NCI-H748 treated with DMSO at 0.1 percent for 48 hours (cell line): ENCODE measurements at places on chromosomes 7 and 10.

DNA sequence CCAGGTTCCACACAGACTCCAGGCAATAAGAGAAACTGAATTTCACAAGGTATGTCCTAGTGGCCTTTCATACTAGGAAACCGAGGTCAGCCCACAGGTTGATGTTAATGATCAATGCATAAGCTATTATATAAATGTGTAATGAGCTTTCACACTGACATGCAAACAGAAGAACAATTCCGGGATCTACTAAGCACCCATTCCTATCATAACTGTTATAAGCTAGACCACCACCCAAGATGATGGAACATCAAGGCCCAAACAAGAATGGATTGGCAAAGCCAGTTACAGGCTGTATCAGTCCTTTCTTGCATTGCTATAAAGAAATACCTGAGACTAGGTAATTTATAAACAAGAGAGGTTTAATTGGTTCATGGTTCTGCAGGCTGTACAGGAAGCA lies 15.2 kb downstream of the SORBS1 start:
- DNase-seq = no peak

DNA sequence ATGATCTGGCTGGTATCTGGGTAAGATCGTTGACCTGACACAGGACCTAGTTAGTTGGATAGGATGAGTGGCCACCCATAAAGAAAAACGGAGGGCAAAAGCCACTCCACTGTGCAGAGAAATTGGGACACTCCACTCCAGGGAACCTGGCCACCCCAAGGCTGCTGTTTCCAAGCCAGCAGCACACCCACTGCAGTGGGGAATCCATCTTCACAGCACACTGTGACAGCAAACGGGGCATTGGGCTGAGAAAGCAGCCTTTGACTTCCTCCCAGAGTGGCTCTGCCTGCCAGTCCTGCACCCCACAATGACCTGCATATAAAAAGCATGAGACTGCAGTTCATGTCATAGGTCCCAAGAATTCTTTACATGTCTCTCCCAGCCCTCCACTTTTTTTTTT lies 52.9 kb downstream of the MTPN start:
- DNase-seq = no peak

DNA sequence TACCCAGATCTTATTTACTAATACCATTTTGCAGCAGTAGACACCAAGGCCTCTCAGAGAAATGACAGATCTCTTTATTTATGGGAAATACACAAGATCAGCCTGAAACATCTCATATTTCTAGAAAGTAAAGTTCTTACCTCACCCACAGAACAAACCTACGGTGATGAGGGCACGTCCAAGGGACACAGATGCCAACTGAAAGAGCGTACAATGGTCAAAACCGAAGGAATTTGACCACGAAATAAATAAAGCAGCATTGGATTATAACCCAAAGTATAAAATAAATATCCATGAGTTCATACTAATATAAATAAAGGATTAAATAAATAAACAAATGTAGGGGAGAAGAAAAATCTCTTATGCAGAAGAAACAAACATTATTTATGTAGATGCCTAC lies 747.0 kb downstream of the TNS3 start:
- no peak for DNase-seq

DNA sequence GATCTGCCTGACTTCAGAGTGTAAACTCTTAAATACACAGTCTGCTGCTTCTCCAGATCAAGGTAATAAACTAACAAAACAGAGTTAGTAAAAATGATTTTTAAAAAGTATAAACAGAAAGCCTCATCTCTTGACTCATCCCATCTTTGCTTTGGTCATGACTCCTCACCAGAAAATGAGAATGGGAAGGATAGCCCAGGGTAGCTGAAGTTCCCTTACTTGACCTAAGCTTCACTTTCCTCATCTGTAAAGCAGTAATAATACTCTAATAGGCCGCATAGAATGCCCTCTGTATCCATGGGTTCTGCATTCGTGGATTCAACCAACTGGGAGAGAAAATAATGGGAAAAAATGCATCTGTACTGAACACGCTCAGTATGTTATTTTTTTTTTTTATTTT lies 11.3 kb upstream of the SLC25A28 start:
- DNase-seq = no peak

GRCh38 chr7:94998266-94999068 lies 91.1 kb downstream of the PPP1R9A start:
- DNase-seq = no peak

GRCh38 chr7:111212857-111213523 lies 122.1 kb downstream of the LRRN3 start:
- DNase-seq = no peak

DNA sequence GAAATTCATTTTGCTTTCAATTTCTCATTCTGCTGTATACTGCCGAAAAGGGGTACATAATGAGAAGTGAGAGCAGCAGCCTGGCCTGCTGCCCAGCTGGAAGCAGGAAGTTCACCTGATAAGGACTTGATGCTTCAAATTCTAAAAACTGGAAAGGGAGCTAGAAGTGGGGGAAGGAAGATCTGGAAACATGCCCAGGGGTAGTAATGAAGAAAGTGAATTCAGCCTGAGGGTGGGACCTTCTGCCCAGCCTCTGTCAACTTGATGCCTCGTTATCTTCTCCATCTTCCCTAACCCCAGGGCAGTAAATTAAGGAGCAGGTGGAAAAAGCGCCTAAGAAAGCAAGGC lies 69.4 kb downstream of the ARMH3 start:
- DNase-seq = no peak

DNA sequence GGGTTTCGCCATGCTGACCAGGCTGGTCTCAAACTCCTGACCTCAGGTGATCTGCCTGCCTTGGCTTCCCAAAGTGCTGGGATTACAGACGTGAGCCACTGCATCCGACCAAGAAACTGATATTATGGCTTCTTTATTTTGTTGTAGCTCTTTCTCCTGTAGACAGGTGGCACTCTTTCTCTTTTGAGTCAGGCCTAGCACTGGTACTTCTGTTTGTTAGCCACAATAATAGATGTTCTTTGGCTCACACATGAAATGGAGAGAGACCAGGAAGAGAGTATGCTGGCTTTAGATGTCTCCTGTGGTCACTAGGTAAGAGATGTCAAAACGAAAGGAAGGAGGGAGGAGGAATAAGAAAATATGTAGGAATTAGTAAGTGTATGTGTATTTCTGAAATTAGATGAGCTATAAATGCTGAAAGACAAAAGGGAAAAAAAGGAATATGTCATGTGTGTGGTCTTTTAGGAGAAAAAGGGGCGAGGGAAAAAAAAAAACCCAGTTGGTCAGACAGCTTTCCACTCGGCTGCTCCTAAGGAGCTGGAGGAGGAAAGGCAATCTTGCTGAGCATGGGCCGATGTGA lies 78.7 kb downstream of the CLEC2L start:
- DNase-seq = peak; percentile 9

DNA sequence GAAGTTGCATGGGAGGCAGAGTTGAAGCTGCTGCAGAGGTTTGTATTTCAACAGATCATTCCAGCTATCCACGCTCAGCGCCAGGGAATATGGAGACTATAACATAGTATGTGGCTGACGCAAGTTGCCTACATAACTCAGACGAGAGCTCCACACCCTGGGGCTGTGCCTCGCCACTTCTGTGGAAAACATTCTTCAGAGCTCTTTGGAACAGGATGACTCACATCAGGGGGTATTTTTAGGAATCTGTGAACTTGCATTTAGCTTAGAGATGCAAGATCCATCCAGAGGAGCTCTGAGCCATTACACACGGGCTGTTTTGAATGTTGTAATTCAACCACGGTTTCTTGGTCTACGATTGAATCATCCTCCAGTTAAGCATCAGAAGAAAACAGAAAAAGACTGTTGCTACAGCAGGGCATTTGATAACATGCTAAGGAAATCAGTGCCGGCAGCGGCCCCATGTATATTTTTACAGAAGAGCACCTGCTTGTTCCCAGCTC lies 481.5 kb upstream of the AKR1E2 start:
- no peak for DNase-seq

DNA sequence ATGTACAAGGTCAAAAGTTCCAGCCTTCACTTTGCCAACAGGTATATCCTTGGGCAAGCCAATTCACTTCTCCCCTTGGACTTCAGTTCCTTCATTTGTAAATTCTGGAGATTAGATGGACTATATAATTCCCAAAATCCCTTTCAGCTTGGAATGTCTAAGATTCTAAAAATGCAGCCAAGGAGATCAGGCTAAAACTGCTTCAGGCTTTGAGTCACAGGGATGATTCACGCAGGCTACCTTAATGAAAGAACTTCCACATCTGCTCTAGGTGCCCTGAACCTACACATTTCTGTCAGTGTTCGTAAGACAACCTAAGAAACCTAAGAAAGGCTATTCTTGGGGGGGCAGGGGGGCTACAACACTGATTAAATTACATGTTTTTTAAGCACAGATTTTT lies 7.1 kb downstream of the CPVL start:
- no peak for DNase-seq

- no peak for DNase-seq
These were observed 161.1 kb upstream of the KLF14 start for GRCh38 chr7:130894909-130895750.

DNA sequence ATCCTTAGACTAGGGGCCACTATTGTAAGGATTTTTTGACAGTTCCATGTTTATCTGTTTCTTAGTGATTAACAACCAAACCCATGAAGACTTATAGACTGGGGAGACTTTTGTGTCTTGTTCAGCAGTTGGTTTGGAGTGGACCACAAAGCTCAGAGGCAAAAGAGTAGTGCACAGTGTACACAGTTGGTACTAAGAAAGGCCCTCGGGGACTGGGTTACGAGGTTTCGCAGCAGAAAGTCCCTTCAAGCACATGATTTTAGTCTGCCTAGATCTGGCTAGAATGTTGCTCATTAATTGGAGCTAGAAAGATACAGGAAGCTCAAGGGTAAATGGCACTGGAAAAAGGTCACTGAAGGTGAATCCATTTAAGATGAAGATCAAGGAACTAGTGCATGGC lies 35.4 kb downstream of the CDK14 start:
- no peak for DNase-seq

DNA sequence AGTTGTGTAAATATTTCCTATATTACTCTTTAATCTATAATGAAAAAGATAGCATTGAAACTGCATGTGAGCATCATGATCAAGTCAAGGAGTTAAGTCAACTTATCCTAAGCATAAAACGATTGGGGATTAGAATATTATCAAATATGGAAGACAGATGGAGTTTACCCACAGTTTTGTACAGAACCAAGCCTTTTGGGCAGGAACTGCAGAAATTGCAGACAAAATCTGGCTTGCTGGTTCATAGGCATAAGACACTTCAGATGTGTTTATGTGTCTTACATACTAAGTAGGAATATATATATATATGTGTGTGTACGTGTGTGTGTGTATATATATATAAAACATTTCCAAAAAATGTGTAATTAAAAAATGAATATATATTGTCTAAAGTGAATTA lies 375.4 kb upstream of the TPK1 start:
- no peak for DNase-seq

DNA sequence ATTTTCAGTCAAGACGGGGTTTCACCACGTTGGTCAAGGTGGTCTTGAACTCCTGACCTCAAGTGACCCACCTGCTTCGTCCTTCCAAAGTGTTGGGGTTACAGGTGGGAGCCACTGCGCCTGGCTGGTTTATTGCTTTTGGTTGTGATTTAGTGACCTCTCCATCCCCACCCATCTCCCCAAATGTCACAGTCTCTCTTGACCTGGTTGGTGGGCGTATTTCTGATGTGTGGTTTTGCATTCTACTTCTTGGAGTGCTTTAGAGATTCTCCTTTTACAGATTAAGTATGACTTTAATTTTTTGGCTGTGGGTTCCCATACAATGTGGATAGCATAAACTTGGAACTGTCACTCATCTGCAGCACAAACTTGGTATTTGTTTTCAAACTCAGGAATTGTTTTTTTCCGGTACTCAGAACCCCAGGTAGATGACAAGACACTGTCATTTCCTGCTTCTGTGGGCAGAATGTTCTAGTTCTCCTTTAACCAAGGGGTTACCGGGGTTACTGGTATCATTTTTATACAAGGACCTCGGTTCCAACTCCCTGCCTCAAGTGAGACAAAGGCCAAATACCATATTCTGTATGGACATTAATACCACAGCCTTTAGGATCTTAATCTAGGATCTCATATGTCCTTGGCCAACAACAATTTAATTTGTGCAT lies 50.5 kb downstream of the MRC1 start:
- no peak for DNase-seq

DNA sequence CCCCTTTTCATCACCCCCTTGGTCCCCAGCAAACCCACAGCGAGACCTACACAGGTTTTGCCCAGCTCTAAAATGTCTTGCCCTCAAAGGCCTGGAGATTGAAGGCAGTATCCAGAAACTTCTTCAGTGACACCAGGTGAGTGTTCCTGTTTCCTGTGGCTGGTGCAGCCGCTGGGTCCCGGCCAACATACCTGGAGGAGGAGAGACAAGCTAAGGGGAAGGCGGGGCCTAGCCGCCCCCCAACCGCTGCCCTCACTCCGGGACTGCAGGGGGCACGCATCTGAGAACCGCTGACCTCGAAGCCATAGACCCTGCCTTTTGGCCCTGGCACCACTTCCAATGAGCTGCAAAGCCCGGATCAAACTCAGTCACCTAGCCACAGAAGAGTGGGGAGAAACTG lies 27.0 kb downstream of the OGDHL start:
- no peak for DNase-seq

- no peak for DNase-seq
These were observed 11.7 kb downstream of the CASP7 start for GRCh38 chr10:113691381-113691780.

DNA sequence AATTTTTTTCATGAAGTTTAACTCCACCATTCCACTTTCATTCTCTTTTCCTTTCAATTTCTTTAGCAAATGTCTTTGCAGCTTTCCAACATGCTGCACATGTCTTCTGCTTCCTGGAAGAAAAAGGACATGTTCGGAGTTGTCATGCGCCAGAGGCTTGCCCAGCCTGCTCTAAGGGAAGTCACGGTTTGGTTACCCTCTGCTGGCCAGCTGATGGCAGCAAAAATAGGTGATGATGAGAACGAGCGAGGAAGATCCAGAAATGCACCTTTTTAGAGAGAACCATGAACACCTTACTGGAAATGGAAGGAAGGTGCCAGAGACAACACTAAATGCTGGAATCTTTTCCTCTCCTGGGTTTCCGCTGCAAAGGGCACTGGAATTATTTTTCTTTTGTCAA lies 4.9 kb upstream of the ZSCAN21 start:
- no peak for DNase-seq

GRCh38 chr7:3591944-3592343 lies 290.9 kb downstream of the SDK1 start:
- no peak for DNase-seq

- DNase-seq = no peak
These were observed 74.6 kb upstream of the CPXM2 start for GRCh38 chr10:123965973-123966895.

DNA sequence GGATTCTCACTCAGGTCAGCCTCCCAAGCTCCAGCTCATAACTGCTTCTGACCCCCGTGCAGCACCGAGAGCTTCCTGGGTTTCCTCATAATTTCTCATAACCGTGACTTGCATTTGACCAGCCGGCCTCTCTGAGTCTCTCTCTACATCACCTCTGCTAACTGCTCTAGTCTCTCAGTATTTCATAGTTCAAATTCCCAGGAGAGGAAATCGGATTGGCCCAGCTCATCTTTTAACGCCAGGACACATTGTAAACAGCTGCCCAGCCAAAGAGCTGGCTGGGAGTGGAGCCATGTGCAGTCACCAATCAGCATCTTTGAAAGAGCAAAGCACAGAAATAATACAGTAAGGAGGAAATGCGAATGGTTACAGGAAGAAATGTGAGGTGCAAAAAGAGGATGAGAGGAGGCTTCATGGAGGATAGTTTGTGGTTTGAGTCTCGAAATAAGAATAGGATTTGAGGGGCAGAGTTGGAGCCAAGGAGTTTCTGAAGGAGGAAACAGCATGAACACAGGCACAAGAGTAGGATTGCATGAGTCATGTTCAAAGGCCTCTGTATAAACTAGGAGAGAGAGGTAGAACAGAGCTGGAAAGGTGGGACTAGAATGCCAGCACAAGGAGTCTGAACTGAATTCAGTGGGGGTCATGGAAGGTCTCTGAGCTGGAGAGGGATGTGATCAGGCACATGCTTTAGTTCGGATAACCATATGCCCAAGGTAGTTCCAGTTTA lies 15.2 kb upstream of the LBX1 start:
- no peak for DNase-seq
